IMR-90 (cell line): ENCODE measurements at places on chromosomes 5 and 9. TPM values are rescaled to one million over a fixed set of nuclear protein-coding genes. Genes with fewer than 3 reads are reported as not detected.

Gene SLC22A4
- total RNA-seq = 2.8 and 3.2 TPM in 2 replicates

Gene TMEM232
- 0.36 and 0.56 TPM in 2 replicates for total RNA-seq

Gene SUSD3
- total RNA-seq = 0.28 and 0.54 TPM in 2 replicates

Gene PCDHB4
- total RNA-seq = under 0.01 TPM in 1 of 2 replicates, not detected in the other

Gene RMND5B
- 11.7 and 14.0 TPM in 2 replicates for total RNA-seq

GRCh38 chr9:137843355-137843754, 34.2 kb upstream of the CACNA1B start:
- no peaks in the 10 kb centered on the region for H3K4me1 ChIP-seq
- H3K4me3 ChIP-seq = no peak overlapping the region
- H3K36me3 ChIP-seq = peaks cover 2% of the 10 kb centered on the region; the same call in 1 of the 2 replicates
- H3K27me3 ChIP-seq = no peaks in the 10 kb centered on the region
- no peak for DNase-seq

DNA sequence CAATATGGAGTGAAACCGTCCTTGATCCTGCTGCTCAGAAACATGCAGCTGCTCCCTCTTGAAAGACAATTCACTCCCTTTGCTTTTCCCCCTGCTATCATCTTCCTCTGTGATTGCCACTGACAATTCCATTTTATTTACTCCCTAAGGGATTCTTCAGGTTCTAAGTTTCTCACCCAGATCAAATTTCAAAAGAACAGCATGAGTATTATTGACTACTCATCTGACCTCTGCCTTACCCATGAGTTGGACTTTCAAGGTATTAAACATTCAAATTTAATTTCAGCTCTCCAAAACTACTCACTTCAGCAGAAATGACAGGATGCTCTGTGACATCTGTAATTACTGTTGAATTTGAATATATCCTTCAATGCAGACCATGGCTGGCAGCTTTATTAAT, 236.5 kb upstream of the HAPLN1 start:
- no peak overlapping the region for H3K27ac ChIP-seq
- no peak overlapping the region for H3K4me3 ChIP-seq
- H3K36me3 ChIP-seq = no peaks in the 10 kb centered on the region; the same call in 1 of the 2 replicates
- H3K27me3 ChIP-seq = no peaks in the 10 kb centered on the region

DNA sequence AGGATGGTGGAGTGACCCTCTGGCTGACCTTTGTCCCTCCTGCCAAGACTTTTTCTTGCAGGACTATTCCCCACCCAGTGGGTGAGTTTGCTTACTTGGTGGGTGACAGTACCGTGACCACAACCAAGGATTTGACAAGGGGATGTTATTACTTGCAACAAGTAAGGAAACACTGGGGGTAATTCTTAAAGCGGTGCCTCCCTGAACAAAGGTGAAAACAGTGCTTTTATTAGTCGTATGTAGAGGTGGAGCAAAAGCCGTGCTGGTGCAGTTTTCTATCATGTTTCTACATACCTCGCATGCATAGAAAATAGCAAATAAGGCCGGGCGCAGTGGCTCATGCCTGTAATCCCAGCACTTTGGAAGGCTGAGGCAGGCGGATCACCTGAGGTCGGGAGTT, 41.0 kb upstream of the KDM4C start:
- H3K4me1 ChIP-seq = peaks cover 2% of the 10 kb centered on the region; the same call in 1 of the 2 replicates
- H3K4me3 ChIP-seq = no peak overlapping the region
- no peak for DNase-seq

- no peaks in the 10 kb centered on the region for H3K36me3 ChIP-seq
- no peaks in the 10 kb centered on the region for H3K4me1 ChIP-seq
- no peak overlapping the region for H3K4me3 ChIP-seq
- no peaks in the 10 kb centered on the region; the same call in 1 of the 2 replicates for H3K27me3 ChIP-seq
- no peak overlapping the region for H3K27ac ChIP-seq
Measured at GRCh38 chr9:108016446-108016845, 526.9 kb upstream of the KLF4 start.

DNA sequence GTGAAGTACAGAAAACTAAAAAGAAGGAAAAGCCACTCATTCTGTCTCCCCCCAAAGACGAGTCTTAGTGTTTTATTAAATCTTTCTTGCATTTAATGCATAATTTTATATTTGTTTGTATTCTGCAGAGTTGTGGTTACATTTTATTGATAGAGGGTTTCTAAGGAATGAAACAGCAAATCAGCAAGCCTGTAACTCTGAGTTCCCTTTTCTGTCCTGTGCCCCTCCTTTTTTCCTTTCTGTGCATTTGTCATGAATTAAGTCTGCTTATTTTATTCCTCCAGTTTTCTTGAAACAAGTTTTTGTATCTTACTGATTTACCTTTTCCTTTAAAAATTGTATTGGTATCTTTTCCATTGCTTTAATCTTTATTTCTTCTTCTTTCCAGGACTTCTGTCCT, 132.8 kb downstream of the MUSK start:
- peaks cover 19% of the 10 kb centered on the region for H3K4me1 ChIP-seq
- peak overlapping the region; percentile 93; the same call in 1 of the 2 replicates for H3K27ac ChIP-seq
- H3K4me3 ChIP-seq = no peak overlapping the region
- no peaks in the 10 kb centered on the region for H3K36me3 ChIP-seq

DNA sequence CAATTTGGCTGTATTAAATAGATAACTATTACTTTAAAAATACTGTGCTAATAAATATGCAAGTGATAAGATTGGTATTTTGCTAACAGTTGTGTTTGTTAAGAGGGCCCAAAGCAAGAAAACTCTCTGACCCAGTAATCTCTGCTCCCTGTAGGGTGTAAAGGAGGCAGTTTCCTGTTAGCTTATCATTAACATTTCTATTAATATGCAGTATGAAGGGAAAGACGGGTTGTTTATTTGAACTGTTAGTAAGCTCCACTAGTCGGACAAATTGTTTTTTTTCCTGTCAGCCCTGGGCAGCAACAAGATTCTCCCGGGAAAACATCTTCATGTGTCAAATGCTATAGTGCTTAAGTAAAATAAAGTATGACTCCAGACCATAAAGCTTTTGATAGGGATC, 35.6 kb downstream of the ERP44 start:
- peak; percentile 20 for DNase-seq
- no peaks in the 10 kb centered on the region for H3K27me3 ChIP-seq
- no peak overlapping the region for H3K4me3 ChIP-seq

- H3K4me3 ChIP-seq = no peak overlapping the region
- peaks cover 22% of the 10 kb centered on the region for H3K27me3 ChIP-seq
- H3K27ac ChIP-seq = no peak overlapping the region
- no peaks in the 10 kb centered on the region for H3K36me3 ChIP-seq
- DNase-seq = no peak
Measured at GRCh38 chr5:54421976-54422375, 33.5 kb upstream of the HSPB3 start.

DNA sequence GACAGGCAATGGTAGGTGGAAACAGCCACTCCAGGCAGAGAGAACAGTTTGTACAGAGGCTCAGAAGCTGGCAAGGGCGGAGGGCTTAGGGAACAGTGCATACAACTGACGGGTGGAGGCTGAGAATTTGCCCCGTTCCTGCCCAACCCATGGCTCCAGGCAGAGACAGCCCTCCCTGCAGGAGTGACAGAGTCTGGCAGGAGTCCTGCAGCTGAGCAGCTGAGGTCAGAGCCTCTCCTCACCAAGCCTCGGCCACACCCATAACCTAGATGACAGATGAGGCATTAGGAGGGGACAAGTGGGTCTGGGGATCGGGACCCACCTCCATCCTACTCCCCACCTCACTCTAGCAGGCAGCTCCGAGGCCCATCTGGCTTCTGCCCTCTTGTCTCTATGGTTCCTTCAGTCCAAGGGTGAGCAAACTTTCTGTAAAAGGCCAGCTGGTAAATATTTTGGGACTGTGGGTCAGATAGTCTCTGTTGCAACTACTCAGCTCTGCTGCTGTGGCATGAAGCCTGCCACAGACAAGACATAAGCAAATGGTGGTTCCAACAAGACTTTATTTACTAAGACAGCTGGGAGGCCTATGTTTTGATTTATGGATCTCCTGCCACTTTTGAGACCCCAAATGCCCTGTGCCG, 83.7 kb downstream of the SH3TC2 start:
- H3K4me1 ChIP-seq = peaks cover 15% of the 10 kb centered on the region
- no peaks in the 10 kb centered on the region for H3K36me3 ChIP-seq
- H3K27ac ChIP-seq = no peak overlapping the region

DNA sequence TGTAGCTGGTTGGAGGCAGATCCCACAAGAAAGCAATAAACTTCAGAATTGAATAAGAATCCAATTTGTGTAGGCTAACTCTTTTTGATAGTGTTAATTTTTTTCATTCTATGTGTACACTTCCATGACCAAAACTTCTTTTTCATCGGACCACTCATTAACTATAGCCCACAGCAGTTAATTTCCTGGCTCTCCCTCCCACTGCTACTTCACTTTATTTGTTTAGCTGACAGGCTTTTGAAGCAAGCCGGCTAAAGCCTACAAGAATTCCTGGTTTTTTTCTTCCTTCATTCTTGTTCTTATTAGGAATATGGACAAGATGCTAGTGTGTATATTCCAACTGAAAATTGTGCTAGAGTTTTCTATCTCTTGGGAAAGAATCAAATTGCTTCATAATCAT, 329.2 kb upstream of the CCNH start:
- no peak overlapping the region for H3K27ac ChIP-seq
- no peak for DNase-seq
- no peaks in the 10 kb centered on the region for H3K27me3 ChIP-seq
- no peaks in the 10 kb centered on the region for H3K4me1 ChIP-seq

GRCh38 chr5:72013766-72014624, 93.3 kb upstream of the MAP1B start:
- H3K27me3 ChIP-seq = peaks cover 14% of the 10 kb centered on the region
- H3K4me1 ChIP-seq = no peaks in the 10 kb centered on the region
- DNase-seq = peak; percentile 57
- no peaks in the 10 kb centered on the region for H3K36me3 ChIP-seq
- H3K27ac ChIP-seq = no peak overlapping the region
- H3K4me3 ChIP-seq = no peak overlapping the region

DNA sequence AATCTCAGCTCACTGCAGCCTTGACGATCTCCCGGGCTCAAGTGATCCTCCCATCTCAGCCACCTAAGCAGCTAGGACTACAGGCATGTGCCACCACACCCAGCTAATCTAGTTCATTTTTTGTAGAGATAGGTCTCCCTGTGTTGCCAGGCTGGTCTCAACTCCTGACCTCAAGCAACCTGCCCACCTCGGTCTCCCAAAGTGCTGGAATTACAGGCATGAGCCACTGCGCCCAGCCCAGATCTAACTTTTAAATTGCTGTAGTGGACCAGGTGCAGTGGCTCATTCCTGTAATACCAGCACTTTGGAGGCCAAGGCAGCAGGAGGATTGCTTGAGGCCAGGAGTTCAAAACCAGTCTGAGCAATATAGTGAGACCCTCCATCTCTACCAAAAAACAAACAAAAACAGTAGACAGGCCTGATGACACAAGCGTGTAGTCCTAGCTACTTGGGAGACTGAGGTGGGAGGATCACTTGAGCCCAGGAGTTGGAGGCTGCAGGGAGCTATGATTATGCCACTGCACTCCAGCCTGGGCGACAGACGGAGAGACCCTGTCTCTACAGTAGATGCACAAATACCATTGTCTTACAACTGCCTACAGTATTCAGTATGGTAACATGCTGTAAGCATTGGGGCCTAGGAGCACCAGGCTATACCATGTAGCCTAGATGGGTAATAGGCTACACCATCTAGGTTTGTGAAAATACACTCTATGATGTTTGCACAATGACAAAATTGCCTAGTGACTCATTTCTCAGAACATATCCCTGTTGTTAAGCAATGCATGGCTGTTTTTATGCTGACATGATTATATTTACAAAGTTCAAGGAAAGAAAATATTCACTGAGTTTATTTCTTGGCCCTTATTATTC, 1.5 kb upstream of the SIT1 start:
- H3K4me1 ChIP-seq = peaks cover 14% of the 10 kb centered on the region
- no peaks in the 10 kb centered on the region for H3K27me3 ChIP-seq
- DNase-seq = peak; percentile 72
- H3K36me3 ChIP-seq = no peaks in the 10 kb centered on the region

- H3K4me3 ChIP-seq = no peak overlapping the region
- peak overlapping the region; percentile 32 for H3K27ac ChIP-seq
- H3K27me3 ChIP-seq = no peaks in the 10 kb centered on the region
- peaks cover 16% of the 10 kb centered on the region for H3K4me1 ChIP-seq
Measured at GRCh38 chr5:142295960-142296860, 28.6 kb downstream of the SPRY4 start.

GRCh38 chr9:93143830-93144530, 9.9 kb upstream of the NINJ1 start:
- H3K27ac ChIP-seq = no peak overlapping the region
- H3K36me3 ChIP-seq = no peaks in the 10 kb centered on the region
- no peaks in the 10 kb centered on the region for H3K27me3 ChIP-seq
- peaks cover 9% of the 10 kb centered on the region for H3K4me1 ChIP-seq
